Progenitor cell of endocrine pancreas (in vitro differentiated cells): ENCODE measurements at places on chromosomes 13 and 19.

- DNase-seq, result no peak
Observed at GRCh38 chr13:27541386-27541785, 78.9 kb downstream of the LNX2 start.

- no peak for DNase-seq
Observed at GRCh38 chr13:48531416-48532255, 1.2 kb downstream of the RCBTB2 start.

GRCh38 chr19:3175781-3176714 is 2.5 kb upstream of the S1PR4 start:
- no peak for DNase-seq

DNA sequence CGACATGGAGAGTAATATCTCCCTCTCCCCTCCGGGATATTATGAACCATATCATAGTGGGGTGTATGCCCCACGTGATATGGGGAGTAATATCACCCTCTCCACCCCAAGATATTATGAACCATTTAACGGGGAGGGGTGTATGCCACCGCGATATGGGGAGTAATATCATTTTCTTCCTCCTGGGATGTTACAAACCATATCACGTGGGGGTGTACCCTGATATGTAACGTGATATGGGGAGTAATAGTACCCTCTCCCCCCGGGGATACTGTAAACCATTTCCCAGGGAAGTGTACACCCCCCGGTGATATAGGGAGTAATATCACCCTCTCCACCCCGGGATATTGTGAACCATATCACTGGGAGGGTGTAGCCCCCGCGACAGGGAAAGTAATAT is 62.1 kb downstream of the ERICH4 start:
- DNase-seq, result no peak
